Endodermal cell (in vitro differentiated cells): ENCODE measurements at places on chromosomes 7 and 10. TPM values are rescaled to one million over a fixed set of nuclear protein-coding genes. Genes with fewer than 3 reads are reported as not detected.

The PPIF gene
- 44.1 to 51.0 TPM (median 47.5 TPM) in 3 replicates for total RNA-seq

The LRIT1 gene
- total RNA-seq = not detected in 3 replicates

The PSMA2 gene
- 178 to 205 TPM (median 191 TPM) in 3 replicates for total RNA-seq

The TRPV5 gene
- total RNA-seq = 0.22 to 0.42 TPM in 2 of 3 replicates, not detected in the other

The ANKRD61 gene
- total RNA-seq = not detected in 3 replicates

The MAGI2 gene
- total RNA-seq = 18.7 and 19.2 TPM in 2 replicates

The TMEM236 gene
- total RNA-seq = 0.08 TPM in 1 of 3 replicates, not detected in the others

The GGCT gene
- 46.4 and 54.1 TPM in 2 replicates for total RNA-seq

GRCh38 chr10:71088054-71088453, 124.3 kb upstream of the UNC5B start:
- no peak for DNase-seq
- no peak overlapping the region for H3K27ac ChIP-seq
- no peaks in the 10 kb centered on the region for H3K4me1 ChIP-seq
- H3K4me3 ChIP-seq = no peak overlapping the region

DNA sequence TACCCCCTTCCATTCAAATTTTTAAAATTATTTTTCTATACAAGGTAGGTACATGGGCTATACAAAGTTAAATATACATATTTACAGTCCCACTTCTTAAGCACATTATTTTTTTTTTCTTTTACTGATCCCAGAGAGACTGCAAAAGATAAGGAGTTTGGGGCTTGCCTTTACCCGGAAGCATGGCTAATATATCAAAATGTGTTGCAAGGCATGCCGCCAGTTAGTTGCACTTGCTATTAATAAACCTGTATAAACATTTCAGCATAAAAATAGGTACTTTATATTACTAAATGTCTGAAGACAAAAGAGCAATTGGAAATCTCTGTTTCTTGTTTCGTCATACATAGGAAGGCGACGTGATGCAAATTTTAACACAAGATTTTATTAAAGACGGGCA, 21.5 kb upstream of the PDLIM1 start:
- H3K36me3 ChIP-seq = no peaks in the 10 kb centered on the region
- no peak for DNase-seq
- no peaks in the 10 kb centered on the region for H3K27me3 ChIP-seq

GRCh38 chr10:50575477-50576244, 48.1 kb downstream of the SGMS1 start:
- no peaks in the 10 kb centered on the region for H3K36me3 ChIP-seq
- no peak overlapping the region for H3K4me3 ChIP-seq
- no peak overlapping the region for H3K27ac ChIP-seq
- no peak for DNase-seq
- H3K27me3 ChIP-seq = no peaks in the 10 kb centered on the region

GRCh38 chr7:106666353-106666752, 5.4 kb upstream of the CCDC71L start:
- no peak for DNase-seq
- no peaks in the 10 kb centered on the region for H3K27me3 ChIP-seq
- H3K36me3 ChIP-seq = no peaks in the 10 kb centered on the region
- H3K4me1 ChIP-seq = no peaks in the 10 kb centered on the region
- no peak overlapping the region for H3K4me3 ChIP-seq
- H3K27ac ChIP-seq = no peak overlapping the region

GRCh38 chr7:87474533-87475358, 734 bp downstream of the ABCB4 start:
- no peak overlapping the region for H3K27ac ChIP-seq
- H3K36me3 ChIP-seq = no peaks in the 10 kb centered on the region
- no peaks in the 10 kb centered on the region for H3K4me1 ChIP-seq
- peak overlapping the region; percentile 68 for H3K4me3 ChIP-seq
- peaks cover 51% of the 10 kb centered on the region for H3K27me3 ChIP-seq

DNA sequence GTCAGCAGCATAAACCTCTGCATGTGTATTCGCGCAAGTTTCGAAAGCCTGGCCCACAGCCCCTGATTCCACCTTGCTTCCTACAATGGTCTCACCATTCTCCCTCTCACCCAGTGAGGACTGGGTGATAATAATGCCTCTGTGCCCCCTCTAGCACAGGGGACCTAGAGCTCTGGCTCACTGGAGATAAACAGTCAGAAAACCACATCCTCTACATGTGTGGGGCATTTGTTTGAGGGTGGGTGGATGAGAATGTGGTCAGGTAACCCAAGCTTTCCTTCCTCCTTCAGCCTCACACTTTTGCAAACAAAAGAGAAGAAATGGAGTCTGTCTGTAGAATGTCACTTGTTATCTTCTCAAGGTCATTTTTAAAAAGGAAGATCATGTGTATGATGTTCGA, 373.5 kb downstream of the KCNMA1 start:
- H3K27me3 ChIP-seq = no peaks in the 10 kb centered on the region
- no peak overlapping the region for H3K27ac ChIP-seq
- no peaks in the 10 kb centered on the region for H3K4me1 ChIP-seq
- H3K36me3 ChIP-seq = no peaks in the 10 kb centered on the region
- DNase-seq = no peak

- DNase-seq = no peak
- no peaks in the 10 kb centered on the region for H3K4me1 ChIP-seq
- no peak overlapping the region for H3K27ac ChIP-seq
- no peaks in the 10 kb centered on the region for H3K36me3 ChIP-seq
- no peak overlapping the region for H3K4me3 ChIP-seq
Observed at GRCh38 chr7:112572669-112573301, 92.0 kb downstream of the LSMEM1 start.

DNA sequence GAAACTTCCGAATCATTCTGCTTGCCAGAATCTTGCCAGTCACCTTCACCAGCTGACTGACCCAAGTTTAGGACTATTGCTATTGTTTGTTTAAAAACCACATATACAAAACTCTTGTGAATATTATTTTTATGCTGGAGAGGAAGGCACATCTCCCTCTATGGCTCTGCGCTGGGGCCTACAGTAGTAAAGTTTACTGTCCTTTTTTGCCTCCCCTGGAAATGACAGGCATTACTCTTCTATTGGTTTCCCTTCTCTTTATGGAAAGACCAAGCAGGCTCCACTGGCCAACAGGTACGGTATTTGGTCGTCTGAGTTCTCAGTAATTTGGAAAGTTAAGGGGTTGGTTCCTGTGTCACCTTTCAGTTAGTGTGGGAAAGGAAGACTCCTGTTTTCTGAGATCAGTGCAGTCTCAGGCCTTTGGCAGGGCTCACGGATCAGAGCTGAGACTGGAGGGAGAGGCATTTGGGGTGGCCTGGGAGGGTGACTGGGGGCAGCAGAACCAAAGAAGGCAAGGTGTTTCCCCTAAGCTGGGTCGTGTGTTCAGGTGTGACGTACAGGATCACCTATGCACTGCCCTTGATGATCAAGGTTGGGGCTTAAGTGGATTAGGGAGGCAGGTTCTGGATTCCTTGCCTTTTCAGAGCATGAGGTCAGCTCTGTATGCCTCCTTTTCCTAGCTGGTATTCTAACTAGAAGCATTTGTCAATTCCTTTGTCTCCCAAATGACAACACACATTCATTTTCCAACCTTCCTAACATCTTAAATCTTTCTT, 16.0 kb upstream of the KIF5B start:
- DNase-seq = peak; percentile 70
- H3K4me1 ChIP-seq = peaks cover 8% of the 10 kb centered on the region
- H3K27me3 ChIP-seq = no peaks in the 10 kb centered on the region
- H3K27ac ChIP-seq = no peak overlapping the region

- no peak overlapping the region for H3K4me3 ChIP-seq
- no peaks in the 10 kb centered on the region for H3K36me3 ChIP-seq
- no peaks in the 10 kb centered on the region for H3K27me3 ChIP-seq
- no peak overlapping the region for H3K27ac ChIP-seq
- H3K4me1 ChIP-seq = no peaks in the 10 kb centered on the region
Observed at GRCh38 chr10:69224862-69225657, 4.9 kb downstream of the HKDC1 start.

DNA sequence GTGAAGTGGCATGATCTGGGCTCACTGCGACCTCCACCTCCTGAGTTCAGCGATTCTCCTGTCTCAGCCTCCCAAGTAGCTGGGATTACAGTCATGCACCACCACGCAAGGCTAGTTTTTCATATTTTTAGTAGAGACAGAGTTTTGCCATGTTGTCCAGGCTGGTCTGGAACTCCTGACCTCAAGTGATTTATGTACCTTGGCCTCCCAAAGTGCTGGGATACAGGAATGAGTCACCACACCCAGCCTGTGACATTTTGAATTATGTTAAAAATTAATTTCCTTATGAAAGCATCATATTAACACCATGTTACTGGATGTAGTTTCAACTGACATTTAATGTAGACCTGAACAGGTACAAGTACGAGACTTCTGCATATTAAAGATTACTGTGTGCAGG, 24.3 kb downstream of the ABCB4 start:
- H3K4me1 ChIP-seq = no peaks in the 10 kb centered on the region
- no peak overlapping the region for H3K4me3 ChIP-seq
- H3K27me3 ChIP-seq = no peaks in the 10 kb centered on the region

GRCh38 chr7:5501465-5501864, 77.8 kb upstream of the TNRC18 start:
- H3K27me3 ChIP-seq = no peaks in the 10 kb centered on the region
- DNase-seq = peak; percentile 45

- H3K27ac ChIP-seq = no peak overlapping the region
- H3K36me3 ChIP-seq = no peaks in the 10 kb centered on the region
- no peaks in the 10 kb centered on the region for H3K4me1 ChIP-seq
- no peaks in the 10 kb centered on the region for H3K27me3 ChIP-seq
- no peak overlapping the region for H3K4me3 ChIP-seq
Observed at GRCh38 chr10:86061278-86062197, 305.1 kb downstream of the GRID1 start.

- no peaks in the 10 kb centered on the region for H3K4me1 ChIP-seq
- no peak for DNase-seq
- no peak overlapping the region for H3K27ac ChIP-seq
- H3K36me3 ChIP-seq = no peaks in the 10 kb centered on the region
Observed at GRCh38 chr7:29619848-29620555, 56.4 kb downstream of the PRR15 start.

DNA sequence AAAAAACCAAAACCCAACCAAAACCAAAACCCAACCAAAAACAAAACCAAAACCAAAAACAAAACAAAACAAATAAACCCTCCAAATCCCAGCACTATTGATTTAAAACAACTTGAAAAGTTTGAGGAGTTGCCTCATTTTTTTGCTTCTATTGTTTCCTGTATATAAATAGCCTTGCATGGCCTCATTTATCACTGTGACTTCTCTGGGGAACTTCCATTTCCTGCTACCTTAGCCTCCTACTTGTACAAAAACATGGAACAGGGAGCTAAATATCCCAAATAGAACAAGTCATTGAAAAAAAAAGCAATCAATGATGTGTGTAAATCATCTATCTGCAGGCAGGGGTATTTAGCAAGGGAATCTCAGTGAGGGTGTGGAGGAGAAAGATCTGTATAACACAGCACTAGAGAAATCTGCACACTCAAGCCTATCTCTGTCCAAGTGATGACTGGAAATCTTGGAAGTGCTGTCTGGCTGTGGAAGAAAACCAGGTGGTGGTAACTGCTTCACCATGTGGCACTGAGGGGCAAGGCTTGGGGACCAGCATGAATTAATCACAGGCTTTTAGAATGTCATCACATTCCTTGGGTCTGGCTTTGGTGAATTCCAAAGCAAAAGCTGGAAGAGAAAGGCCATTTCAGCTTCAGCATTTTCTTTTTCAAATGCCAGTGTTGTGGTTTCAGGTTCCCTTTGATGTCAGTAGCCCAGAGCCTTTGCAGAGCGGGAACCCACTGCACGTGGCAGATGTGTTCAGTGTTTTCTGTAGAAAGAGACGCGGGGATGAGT, 349.5 kb upstream of the ZNF32 start:
- H3K4me3 ChIP-seq = no peak overlapping the region
- H3K4me1 ChIP-seq = no peaks in the 10 kb centered on the region

GRCh38 chr7:113519472-113519871, 399.3 kb downstream of the PPP1R3A start:
- no peaks in the 10 kb centered on the region for H3K4me1 ChIP-seq
- H3K27ac ChIP-seq = no peak overlapping the region
- no peaks in the 10 kb centered on the region for H3K36me3 ChIP-seq
- no peak for DNase-seq

DNA sequence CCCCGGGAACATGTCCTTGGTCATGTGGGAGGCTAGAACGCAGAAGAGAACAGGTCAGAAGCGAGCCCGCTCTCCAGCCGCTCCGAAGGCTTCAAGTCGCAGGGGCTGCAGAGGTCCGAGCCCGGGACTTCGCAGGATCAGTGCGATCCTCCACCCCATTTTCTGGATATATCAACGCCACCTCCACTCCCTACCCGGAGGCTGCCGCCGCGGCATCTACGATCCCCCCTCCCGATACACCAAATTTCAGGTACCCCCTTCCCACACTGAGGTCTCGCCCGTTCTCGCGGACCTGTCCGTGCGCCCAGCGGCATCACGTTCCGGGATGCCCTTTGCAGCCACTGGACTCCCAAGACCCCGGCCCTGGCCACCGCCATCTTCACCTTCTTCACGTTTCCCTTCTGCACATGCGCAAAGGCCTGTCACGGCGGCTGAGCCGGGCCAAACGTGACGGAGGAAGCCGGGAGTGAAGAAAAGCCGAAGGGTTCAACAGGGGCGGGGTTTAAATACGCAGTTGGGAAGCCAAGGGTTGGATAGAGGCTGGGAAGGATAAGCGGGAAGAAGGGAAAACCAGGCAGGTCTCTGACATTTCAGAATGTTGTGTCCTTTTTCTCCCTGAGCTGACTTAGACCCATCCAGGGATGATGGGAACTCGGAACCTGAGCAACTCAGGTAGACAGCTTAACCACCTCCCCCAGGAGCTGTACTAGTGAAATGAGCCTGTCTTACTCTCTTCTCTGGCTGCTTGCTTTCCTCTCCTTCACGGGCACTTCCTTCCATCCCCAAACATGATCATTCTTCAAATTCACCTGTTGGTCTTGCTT, at the start of gene NDUFB8:
TSS of gene NDUFB8 (minus strand) at position 397 of the 824 bp plus-strand sequence. CDS start at position 377, 20 bp downstream.
- peak; percentile 97 for DNase-seq
- no peaks in the 10 kb centered on the region for H3K4me1 ChIP-seq
- H3K27ac ChIP-seq = no peak within 1 kb of the TSS
- H3K36me3 ChIP-seq = peaks cover 28% of the 10 kb centered on the region
- peak within 1 kb of the TSS; percentile 95 for H3K4me3 ChIP-seq
- H3K27me3 ChIP-seq = no peaks in the 10 kb centered on the region

DNA sequence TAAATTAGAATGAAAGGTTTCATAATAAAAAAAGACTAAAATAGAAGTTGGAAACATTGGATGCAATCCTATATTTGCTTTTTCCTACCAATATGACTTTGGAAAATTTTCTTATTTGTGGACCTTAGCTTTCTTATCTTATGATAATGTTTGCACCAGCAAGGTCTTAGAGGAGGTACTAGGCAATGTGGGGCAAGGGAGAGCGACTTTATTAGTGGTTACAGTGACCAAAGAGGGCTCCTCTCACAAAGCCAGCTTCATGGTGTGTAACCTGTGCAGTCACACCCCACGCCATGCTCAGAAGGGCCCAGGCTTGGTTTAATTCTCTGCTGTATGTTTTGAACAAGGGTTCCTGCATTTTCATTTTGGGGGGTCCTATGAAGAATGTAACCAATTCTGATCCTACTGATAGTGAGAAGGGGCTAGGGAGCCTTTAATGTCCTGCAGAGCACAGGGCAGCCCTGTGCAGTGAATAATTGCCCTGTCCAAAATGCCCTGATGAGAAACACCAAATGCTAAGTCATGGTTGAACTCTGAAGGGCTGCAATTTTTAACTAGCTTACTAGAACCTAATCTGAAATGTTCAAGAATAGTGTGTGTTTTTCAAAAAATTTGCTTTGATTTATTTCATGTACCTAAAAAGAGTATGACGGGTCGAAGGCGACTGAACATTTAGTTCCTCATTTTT, 1047.8 kb downstream of the LRMDA start:
- no peaks in the 10 kb centered on the region for H3K36me3 ChIP-seq
- H3K4me3 ChIP-seq = no peak overlapping the region
- H3K27ac ChIP-seq = no peak overlapping the region
- no peaks in the 10 kb centered on the region for H3K4me1 ChIP-seq
